SIG-M5 (cell line): ENCODE measurements at places on chromosomes 7 and 10.

DNA sequence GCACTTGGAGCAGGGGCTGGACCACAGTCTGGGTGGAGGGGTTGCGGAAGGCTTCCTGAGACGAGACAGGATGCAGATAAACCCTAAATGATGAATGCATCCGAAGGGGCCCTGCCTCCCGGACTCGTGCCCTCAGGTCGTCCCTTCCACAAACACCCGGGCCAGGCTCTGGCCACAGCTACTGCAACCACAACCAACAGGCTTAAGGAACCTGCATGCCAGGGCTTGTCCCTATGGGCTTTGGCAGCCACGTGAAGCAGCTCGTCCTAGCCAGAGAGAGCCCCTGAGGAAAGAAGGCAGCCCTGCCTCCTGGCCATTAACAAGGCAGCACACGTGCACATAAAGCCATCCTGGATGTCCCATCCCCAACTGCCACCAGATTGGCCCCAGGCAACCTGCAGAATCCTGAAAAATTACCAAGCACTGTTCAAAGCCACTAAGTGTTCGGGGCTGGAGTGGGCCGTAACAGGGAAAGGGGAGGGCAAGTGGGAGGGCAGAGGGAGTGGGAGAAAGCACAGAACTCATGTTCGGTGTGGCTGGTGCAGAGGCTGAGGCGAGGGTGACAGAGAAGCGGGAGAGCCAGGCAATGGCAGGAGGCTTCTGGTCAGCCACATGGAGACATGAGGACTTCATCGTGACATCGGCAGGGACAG, 62.7 kb downstream of the MAD1L1 start:
- DNase-seq, result no peak

- no peak for DNase-seq
Measured at GRCh38 chr7:110095372-110096052, 995.4 kb upstream of the LRRN3 start.

DNA sequence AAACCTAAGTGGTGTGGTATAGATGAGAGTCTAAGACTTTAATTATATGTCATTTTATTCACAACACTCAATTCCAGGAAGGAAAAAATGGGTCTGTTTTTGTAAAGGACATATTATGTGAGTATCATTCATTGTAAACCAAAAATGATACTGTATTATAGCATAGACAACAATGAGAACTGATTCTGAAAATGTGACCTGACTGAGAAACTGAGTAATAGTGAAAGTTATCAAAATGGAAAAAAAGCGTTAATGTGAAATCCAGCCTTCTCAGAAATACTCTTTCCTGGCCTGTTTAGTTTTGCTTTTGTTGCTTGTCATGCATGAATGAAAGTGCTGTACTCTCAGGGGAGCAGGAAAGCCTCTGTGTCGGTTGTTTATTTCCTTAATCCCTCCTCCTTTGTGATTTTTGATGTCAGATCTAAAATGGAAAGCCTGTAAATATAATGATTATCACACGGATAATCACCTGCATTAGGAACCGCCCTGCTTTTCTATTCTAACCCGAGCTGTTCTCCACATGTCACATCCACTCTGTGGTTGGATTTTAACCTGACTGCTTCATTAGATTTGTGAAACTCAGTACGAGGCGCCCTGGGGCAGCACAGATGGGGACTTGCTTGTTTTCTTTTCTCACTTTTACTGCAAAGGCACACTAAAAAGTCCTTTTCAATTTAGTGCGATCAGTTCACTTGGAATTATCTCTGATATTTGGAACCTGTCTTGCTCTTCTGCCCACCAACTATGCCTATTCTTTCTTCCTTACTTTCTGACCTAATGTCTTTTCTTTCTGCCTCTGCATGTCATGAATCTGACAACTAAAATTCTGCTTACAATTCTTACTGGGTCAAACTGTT, 240.9 kb upstream of the KAT6B start:
- DNase-seq, result no peak

GRCh38 chr10:53403688-53404087, 631.1 kb upstream of the MBL2 start:
- no peak for DNase-seq

DNA sequence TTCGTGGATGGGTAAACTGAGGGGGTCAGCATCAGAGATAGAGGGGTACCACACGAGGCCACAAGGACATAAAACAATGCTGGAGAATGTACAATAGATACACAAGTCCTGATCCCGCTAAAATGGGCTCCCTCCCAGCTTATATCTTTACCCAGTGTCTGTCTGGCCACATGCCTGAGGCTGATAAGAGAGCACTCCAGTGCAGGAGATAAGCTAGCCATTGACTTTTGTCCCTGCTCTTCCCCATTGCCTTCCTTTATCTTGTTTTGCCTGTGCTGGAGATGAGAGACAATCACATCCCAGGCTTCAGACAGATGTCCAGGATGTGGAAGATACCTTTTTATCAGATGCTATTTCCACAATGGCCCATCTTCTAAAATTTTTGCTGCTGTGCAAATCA, 6.0 kb downstream of the GAD2 start:
- no peak for DNase-seq

DNA sequence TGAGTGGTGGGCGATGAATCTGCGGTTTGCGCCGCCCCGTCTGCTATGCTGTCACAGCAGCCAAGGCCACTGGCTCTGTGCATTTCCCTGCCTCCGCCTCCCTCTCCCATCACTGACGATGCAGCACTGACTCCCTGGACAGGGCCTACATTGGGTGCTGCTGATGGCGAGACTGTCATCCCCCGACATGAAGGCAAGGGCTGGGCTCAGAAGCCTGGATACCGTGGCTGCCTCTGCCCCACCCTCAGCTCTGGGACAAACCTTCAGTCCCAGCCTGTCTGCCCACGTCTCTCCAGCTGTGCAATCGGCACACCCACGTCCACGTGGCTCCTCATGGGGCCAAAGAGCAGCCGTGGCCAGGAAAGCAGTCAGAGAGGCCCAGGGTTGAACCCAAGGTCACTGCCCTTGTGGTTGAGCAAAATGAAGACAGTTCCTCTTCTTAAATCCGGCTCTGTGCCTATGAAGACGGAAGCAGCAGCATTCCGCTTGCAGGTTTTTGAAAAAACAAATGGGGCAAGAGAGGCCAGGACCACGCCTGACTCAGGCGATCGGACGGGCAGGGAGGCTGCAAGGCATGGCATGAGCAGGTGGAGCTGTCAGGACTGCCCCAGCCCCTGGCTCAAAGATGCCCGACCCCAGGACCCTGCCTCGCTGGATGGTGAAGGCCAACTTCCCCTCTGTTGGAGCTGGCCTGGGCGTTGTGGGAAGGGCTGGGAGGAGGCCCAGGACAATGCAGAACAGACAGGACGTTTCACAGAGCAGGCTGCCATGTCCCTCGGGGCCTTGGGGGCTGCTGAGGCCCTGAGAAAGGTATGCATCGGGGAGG, 517.5 kb downstream of the DNAJB6 start:
- peak; percentile 14 for DNase-seq

- DNase-seq, result no peak
Measured at GRCh38 chr10:1461016-1461415, 276.3 kb downstream of the ADARB2 start.

GRCh38 chr7:29557954-29558353, 5.7 kb upstream of the PRR15 start:
- no peak for DNase-seq

- no peak for DNase-seq
Measured at GRCh38 chr7:130345136-130345535, 520 bp downstream of the CPA5 start.

DNA sequence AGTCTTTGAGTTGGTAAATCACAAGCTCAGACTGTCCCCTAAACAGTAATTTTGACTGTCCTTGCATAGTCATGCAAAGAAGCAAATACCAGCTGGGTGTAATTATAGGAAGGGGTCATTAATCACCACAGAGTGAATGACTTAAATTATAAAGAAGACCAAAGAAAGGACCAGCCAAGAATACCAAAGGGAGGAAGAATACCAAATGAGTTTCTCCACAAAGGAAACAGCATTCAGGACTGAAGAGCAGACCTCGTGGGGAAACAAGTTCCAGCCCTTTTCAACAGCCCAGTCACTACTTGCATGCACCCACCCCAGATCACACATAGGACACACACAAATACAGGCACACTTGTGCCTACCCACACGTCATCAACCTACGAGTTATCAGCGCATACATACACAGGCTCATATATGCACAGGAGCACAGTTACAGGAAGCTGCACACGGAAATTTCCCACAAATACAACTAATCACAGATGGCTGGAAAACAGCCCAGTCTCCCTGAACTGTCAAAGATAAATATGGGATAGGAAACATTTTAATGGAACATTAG, 77.6 kb downstream of the DENND2A start:
- DNase-seq, result no peak

GRCh38 chr10:117047947-117048346, 43.0 kb upstream of the SHTN1 start:
- no peak for DNase-seq

DNA sequence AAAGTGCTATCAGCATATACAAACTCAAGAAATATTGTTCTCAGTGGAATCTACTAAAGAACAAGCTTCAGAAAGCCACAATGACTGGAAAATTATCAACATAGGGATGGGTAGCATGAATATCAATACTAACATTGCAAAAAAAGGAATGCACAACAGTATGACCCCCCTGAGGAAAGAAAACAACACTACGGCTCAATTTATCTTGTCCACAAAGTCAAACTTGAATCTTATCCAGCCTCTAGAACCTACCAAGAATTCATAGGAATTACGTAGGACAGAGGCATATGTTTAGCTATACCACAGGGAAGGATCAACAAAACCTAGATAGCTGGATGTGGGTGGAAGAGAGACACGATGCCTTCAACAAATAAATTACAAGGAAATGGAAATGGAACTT, 54.6 kb downstream of the AGMO start:
- no peak for DNase-seq

- DNase-seq, result no peak
Measured at GRCh38 chr10:108850138-108850854, 1073.0 kb downstream of the XPNPEP1 start.

DNA sequence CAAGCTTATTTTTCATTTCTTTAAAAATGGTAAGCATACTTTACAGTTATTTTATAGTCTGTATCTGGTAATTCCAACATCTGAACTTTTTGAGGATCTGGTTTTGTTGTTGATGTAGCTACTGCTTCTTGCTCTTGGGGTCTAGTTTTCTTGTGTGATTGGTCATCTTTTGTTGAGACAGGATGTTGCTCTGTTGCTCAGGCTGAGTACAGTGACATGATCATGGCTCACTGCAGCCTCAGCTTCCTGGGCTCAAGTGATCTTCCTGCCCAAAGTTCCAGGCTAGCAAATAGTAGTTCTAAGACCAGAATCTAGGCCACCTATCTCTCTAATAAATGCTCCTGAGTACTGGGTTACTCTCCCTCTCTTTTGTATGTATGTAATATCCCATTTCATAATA, 75.7 kb downstream of the NRCAM start:
- DNase-seq, result no peak

DNA sequence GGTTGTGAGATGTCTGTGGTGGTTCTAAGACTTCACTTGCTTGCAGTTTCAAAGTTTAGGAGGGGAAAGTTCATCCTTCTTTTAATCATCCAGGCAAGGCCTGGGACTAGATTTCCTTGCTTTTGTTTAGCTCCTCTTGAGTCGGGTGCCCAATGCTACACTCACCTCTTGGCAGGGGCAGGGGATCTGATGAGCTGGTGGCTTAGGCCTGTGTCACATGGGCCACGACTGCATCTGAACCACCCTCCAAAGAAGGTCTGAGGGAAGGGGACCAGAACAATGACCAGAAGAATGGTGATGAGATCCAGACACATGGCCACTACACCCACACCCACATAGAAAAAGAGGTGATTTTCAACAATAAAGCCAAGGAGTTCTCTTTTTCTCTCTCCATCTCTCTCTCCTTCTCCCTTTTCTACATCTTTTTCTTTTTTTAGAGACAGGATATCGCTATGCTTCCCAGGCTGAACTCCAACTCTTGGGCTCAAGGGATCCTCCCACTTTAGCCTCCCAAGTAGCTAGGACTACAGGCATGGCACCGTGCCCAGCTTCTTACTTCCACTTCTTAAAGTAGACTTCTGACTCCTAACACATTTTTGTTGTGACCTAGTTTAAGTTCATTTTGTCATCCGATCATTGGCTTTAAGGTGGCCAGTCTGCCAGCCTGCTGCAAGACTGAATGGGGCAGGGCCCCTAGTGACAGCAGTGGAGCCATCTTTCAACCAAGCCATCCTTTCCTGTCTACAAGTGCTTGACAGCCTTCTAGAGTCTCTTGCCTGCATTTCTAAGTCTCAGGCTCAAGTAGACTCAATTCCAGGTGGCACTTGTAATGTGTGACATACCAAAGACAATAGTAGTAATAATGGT, 350.9 kb downstream of the RNLS start:
- no peak for DNase-seq

DNA sequence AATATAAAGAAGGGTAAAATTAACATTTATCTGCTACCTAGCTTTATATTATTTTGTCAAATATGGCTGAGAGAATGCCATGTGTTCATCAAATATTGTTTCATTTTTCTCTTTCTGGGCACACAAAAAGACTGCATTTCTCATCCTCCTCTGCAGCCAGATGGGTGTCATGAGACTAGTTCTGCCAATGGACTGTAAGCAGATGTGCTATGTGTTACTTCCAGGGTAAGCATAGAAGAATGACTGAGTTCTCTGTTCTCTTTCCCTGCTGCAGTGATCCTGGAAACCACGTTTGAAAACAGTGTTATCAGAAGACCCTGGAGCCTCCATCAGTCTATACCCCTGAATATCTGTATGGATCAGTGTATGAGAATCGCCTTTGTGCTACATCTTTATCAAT, 24.1 kb upstream of the SLK start:
- DNase-seq, result no peak

- DNase-seq, result no peak
Measured at GRCh38 chr10:129078346-129078745, 388.7 kb upstream of the MGMT start.

GRCh38 chr10:12018438-12019282, 23.9 kb downstream of the UPF2 start:
- no peak for DNase-seq

GRCh38 chr10:60573336-60573735, 183.7 kb upstream of the ANK3 start:
- no peak for DNase-seq

GRCh38 chr7:69534461-69535041, 63.7 kb upstream of the AUTS2 start:
- no peak for DNase-seq

GRCh38 chr10:13473986-13474385, 54.8 kb downstream of the BEND7 start:
- DNase-seq, result no peak

DNA sequence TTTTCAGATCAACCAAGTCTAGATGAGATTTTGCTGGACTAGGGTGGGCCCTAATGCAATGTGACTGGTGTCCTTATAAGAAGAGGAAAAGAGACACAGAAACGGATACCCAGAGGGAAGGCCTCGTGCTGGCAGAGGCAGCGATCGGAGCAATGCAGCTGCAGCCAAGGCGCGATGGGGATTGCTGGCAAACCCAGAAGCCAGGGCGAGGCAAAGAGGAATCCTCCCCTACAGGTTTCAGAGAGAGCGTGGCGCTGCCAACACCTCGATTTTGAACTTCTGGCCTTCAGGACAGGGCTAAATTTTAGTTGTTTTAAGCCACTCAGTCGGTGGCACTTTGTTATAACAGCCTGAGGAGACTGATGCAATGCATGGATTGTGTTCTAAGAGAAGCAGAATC, 157.1 kb upstream of the RHEB start:
- no peak for DNase-seq

GRCh38 chr10:665579-666091, 23.8 kb downstream of the DIP2C start:
- DNase-seq, result no peak

GRCh38 chr10:27500096-27500495, 4.0 kb upstream of the RAB18 start:
- no peak for DNase-seq

- no peak for DNase-seq
Measured at GRCh38 chr10:42491001-42491592, 147.3 kb downstream of the ZNF33B start.

GRCh38 chr7:137717811-137718271, 128.9 kb downstream of the DGKI start:
- no peak for DNase-seq
